Neural crest cell (in vitro differentiated cells): ENCODE measurements at places on chromosomes 6 and 20.

- no peak for DNase-seq
Observed at GRCh38 chr20:52481443-52481842, 289.9 kb upstream of the ZFP64 start.

DNA sequence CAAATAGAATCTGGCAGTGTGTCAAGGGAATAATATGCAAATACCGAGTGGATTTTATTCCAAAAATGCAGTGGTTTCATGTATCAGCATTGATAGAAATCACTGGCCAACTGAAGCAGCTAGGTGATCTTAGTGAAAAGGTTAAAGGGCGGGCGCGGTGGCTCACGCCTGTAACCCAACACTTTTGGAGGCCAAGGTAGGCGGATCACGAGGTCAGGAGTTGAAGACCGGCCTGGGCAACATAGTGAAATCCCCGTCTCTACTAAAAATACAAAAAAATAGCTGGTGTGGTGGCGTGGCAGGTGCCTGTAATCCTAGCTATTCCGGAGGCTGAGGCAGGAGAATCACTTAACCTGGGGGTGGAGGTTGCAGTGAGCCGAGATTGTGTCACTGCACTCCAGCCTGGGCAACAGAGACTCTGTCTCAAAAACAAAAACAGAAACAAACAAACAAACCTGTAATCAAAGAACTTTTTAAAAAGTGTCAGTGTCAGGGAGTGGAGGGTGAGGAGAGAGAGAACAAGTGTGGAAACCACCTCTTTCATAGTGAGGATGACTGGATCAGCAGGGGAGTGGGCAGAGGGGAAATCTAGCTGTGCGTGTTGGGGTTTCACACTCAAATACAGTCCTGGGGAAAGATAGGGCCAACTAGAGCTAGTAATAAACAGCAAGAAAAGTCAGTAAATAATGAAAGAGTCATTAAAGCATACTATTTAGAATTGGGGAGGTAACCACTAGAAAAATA, 57.1 kb downstream of the CDS2 start:
- no peak for DNase-seq

DNA sequence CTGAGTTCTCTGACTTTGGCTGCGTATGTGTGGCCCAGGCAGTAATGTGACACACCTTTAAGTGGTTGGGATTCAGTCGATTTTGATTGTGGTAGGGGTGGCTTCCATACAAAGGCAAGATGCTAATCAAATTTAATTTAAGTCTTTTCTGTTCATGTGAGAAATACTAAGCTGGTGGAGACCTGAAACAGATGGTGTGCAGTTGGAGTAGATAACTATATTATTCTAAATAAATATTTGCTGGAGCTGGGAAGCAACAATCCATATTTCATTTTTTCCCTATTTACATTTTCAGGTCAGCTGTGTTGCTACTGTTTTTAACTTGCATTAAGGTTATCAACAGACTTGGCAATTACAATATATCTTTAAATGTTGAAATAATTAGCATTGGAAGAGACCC, 67.4 kb upstream of the C20orf144 start:
- no peak for DNase-seq

GRCh38 chr6:156175971-156176421, 601.2 kb upstream of the ARID1B start:
- DNase-seq, result no peak

GRCh38 chr6:156816505-156816904, 39.3 kb downstream of the ARID1B start:
- no peak for DNase-seq

DNA sequence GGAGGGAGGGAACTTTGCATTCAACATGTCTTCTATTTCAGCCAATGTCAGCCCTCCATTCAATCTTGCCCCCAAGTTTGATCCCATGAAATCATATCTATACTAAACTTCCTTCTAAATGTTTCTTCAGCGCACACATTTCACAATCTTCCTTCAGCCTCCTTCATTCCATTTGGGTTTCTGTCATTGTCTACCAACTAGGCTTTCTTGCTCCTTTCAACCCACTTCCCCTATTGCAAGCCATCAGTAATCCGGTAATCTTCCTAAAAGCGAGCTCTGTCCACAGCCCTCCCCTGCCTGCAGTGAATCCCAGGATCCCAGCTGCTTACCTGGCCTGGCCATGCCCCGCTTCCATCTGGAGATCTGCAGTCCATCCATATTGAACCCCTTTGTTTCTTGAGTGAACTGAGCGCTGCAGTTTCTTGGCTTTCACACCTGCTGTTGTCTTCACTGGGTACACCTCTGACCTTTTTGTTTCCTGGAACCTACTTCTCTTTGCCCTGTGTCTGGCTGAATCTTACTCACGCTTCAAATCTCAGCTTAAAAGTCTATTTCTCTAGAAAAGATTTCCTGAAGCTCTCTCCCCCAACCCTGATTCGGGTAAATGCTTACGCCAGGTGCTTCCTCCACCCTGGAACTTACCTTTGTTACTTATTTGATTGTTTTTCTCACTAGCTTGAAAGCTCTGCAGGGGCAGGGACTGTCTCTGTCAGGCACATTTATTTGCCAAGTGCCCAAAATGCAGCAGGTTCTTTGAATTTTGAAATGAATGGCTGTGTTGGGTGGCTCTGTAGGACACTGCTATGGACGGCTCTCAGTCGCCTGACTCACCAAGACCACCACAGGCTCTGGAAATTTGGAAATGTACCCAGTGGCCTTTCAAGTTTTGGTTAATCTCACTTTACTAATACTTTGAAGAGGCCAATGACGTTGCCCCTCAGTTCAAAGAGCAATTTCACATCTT, 50.3 kb downstream of the ADTRP start:
- DNase-seq, result no peak
